ENCODE measurements at places on chromosomes 3 and 15. TPM values are rescaled to one million over a fixed set of nuclear protein-coding genes. Genes with fewer than 3 reads are reported as not detected.

- H3K27ac ChIP-seq, result no peak overlapping the region
- H3K36me3 ChIP-seq, result no peaks in the 10 kb centered on the region
- no peak overlapping the region for H3K4me3 ChIP-seq
Observed at GRCh38 chr3:72595927-72596610, 252.2 kb downstream of the SHQ1 start.

DNA sequence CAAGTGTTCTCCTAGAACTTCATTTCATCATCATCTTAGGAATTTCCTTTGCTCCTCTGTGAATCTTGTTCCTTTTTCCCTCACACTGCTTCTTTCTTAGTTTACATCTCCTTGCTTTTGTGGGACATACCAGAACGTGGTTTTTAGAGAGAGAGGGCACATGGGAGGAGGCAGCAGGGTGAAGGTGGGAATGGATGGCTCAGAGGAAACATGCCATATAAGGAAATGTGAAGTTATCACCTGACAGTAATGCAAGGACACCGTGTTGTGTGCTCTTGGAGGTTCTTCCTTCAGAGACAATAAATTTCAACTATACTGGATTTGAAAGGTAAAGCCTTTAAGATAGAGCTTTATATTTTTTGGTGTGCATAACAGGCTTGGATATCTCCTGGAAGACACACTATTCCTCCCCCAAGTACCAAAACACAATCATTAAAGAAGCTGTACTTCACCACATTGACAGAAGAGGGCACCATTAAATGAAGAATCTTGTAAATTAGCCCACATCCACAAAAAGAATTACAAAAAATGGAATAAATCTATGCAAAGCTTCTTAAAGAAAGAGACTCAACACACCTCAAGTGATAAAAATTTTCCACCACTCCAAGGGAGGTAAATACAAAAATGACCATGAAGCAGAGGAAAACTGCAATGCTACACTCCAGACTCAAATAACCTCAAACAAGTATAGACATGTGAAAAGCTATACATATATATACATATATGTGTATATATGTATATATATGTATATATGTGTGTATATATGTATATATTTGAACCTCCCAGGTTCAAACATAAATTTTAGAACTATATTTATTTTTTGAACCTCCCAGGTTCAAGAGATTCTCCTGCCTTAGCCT, 26.1 kb downstream of the RPL39L start:
- H3K4me1 ChIP-seq, result no peaks in the 10 kb centered on the region
- H3K27me3 ChIP-seq, result no peaks in the 10 kb centered on the region

- H3K4me3 ChIP-seq, result no peak overlapping the region
- no peak overlapping the region for H3K27ac ChIP-seq
- no peaks in the 10 kb centered on the region for H3K27me3 ChIP-seq
- H3K36me3 ChIP-seq, result no peaks in the 10 kb centered on the region
Observed at GRCh38 chr3:16741103-16741758, 136.0 kb upstream of the DAZL start.

DNA sequence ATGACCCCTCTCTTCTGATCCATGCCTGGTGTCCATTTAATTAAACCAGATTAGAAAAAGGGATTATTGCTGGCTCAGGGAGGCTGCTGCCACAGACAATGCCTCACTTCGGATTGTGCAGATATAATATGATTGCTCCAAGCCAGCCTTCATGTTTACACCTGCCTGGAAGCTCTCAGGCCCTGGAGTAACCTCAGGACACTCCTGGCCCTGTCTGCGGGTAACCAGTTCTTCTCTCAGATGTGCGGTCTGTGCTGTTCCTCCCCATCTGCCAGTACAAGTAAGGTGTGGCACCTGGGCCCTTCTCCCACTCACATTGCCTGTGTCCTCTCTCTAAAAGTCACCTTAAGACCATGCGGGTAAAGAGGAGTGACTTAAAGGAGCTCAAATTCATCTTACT, 8.8 kb upstream of the GOLGA8J start:
- no peaks in the 10 kb centered on the region for H3K4me1 ChIP-seq
- no peaks in the 10 kb centered on the region for H3K27me3 ChIP-seq
- H3K27ac ChIP-seq, result no peak overlapping the region
- DNase-seq, result no peak

Gene CASR
- total RNA-seq, result not detected

Gene ARHGAP31
- total RNA-seq, result 44.8 TPM

Gene RTP3
- total RNA-seq, result not detected

Data from tibial nerve (tissue), 4 donors.